ENCODE measurements at places on chromosomes 6 and 20.
A peak's percentile ranks its signal among the peaks of the same experiment; 100 is the strongest.

DNA sequence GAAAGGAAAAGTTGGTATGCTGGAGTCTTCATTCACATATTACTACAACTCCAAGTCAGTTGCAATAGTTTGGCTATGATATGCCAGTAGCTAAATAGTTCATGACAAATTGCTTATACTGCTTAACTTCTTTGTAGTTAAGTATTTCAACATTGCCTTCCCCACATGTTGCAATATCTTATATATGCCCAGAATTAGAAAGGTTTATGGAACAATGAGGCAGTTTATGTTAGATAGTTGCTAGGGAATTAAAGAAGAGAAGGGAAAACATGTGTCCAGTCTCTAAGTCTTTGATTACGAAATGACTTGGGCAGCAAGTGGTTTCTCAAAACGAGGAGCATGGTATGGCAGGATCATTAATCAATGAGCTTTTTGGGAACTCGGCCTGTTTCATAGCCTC lies 145.8 kb downstream of the PLCB4 start:
- peak; percentile 34 for DNase-seq

GRCh38 chr6:5215799-5216198 lies 45.0 kb downstream of the LYRM4 start:
- no peak for DNase-seq

DNA sequence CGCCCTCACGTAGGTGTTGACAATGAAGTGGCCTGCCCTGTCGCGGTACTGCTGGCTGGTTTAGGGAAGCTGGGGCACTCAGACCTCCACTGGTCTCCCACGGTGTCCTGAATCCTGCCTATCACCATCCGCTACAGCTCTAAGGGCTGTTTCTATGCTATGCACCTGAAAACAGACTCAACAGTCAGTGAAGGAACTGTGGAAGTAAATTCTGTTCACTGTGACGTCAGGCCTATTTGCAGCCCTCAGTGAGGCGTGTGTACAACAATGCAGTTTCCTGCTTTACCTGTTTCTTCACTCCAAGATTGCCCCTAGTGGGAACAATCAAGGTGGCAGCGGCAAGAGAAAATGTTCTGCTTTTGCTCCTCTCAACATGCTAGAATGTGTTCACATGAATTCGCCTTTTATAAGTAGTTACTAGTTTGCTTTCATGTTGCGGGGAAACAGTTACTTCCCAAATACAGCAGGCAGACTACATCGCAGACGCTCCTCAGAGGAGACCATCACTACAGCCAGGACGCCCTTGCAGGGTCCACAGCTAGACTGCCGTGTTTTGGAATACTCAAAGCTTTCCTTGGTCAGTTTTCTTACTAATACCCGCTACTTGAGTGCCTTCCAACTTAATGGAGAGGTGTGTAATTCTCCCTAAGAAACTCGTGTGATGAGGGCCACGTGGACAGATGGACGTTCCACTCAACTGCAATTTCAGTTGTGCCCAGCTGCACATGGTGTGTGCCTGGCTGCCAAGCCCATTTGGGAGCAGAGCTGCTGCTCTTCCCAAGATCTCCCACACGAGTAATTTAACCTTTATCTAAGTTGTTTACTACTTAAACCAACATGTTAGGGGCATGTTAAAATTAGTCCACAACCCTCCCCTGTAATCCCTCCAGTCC lies 25.4 kb downstream of the DIDO1 start:
- peak; percentile 57 for DNase-seq

- no peak for DNase-seq
Measured at GRCh38 chr6:107543088-107543487, 53.2 kb downstream of the SOBP start.

- DNase-seq: no peak
Measured at GRCh38 chr6:3022765-3023662, 23.3 kb downstream of the NQO2 start.

DNA sequence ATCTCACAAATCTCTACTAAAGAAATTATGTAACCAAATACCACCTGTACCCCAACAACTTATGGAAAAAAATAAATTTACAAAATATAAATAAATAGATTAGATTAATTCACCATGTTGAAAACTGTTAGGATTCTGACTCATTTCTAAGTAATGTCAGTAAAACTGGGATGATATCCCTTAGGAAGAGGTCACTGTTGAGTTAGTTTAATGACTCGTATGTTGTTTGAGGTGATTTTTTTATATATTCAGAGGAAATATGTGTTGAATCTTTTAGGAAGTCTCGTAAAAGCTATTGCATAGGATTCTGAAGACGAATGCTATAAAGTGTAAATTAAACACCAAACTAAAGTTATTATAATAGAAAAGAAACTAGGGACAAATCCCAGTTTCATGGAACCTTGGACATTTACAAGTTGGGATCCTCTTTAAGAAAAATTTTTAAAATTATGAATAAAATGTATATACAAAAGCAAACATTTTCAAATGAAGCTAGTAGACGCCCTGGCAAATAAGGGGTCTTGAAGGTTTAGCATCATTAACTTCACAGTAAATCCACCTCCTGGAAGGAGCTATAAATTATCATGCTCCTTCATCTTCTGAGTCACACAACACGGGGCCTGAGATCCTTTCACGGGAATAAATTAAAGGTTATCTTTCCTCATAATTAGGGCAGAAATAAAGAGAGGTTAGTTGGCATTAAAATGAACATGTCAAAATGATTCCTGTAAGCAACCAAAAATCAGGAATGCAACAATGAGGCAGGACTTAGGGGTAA lies 37.0 kb upstream of the POU3F2 start:
- DNase-seq: no peak

DNA sequence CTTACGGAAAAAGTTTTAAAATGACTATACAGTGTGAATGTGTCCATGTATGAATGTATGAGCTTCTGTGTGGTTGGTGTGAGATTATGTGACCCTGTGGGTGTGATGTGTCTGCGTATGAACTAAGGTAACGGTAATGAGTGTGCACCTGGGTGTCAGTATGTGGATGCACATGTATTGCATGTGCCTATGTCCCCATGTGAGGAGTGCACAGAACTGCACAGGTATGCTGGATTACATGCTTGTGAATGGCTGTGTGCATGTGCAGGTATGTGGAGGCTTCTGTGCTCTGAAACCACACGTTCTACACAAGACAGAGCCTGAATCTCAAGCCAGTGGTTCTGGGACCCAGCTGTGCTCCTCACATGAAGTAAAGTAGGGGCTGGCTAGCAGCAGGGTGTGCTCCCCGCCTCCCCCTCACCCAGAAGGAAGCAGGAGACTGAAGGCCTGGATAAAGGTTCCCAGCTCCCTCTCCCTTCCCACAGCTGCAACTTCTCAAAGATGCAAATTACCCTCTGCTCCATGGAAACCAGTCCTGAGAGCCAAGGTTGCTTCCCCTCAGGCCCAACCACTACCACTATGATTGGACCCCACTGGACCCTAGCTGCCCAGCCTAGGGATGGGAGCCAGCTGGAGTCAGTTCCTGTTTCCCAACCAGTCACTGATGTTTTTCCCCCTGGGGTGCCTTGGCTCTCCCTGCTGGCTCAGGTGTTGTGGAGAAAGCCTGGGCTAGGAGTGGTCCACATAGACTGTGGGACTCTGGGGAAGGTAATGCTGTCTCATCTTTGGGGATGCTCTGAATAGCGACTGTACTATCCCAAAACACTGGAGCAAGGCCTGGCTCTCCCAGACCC lies 24.8 kb upstream of the SPDEF start:
- DNase-seq: no peak

DNA sequence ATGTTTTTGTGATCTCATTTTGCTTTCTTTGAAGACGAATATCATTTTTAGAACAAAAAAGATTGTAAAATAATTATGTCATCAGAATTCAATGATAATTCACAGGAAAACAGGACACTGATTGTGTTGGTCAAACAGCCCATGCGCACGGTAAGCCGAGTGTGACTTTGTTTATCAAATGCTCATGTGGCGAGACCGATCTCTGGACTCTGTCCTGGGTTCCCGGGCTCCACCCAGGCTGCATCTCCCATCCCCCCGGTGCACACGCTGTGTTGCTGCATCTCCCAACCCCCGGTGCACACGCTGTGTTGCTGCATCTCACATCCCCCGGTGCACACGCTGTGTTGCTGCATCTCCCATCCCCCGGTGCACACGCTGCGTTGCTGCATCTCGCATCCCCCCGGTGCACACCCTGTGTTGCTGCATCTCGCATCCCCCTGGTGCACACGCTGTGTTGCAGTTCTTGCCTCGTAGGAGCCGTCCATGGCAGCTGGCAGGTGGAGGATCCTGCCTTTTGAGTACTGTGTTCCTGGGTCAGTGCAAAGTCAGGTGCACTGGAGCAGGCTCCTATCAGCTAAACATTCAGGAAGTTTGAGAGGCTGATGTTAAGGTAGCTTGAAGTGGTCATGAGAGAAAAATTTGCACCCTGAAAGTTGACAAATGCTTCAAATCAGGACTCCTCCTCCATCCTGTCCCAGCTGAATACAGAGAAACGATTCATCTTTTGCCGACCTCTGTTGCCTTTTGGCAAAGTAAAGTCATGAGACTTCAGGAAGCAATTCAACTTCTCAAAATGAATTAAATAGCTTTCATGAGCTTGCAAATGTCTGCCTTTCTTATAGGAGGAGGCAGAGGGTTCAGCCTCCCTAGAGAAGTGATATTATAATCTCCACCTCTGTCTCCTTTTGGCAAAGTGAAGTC lies 77.1 kb upstream of the FRMD1 start:
- DNase-seq: no peak

- peak; percentile 6 for DNase-seq
Measured at GRCh38 chr6:152085451-152085921, 278.0 kb downstream of the ESR1 start.

DNA sequence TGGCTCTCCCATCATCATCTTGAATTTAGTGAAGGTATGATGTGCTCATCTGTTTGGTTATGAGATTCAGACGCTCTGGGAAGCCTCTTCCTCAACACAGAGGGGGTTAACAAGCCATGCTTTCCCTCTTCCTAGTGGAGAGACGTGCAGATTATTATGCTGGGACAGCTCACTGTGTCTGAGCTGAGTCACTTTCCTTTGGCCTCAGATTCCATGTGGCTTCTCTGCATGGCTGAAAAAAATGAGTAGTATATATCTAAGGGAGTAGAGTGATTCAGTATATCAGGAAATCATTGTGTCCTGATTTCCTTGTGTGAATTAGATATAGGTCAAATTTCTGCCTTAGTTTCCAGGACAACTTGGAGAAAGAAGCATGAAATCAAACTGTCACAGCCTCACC lies 52.6 kb downstream of the FIG4 start:
- DNase-seq: no peak

DNA sequence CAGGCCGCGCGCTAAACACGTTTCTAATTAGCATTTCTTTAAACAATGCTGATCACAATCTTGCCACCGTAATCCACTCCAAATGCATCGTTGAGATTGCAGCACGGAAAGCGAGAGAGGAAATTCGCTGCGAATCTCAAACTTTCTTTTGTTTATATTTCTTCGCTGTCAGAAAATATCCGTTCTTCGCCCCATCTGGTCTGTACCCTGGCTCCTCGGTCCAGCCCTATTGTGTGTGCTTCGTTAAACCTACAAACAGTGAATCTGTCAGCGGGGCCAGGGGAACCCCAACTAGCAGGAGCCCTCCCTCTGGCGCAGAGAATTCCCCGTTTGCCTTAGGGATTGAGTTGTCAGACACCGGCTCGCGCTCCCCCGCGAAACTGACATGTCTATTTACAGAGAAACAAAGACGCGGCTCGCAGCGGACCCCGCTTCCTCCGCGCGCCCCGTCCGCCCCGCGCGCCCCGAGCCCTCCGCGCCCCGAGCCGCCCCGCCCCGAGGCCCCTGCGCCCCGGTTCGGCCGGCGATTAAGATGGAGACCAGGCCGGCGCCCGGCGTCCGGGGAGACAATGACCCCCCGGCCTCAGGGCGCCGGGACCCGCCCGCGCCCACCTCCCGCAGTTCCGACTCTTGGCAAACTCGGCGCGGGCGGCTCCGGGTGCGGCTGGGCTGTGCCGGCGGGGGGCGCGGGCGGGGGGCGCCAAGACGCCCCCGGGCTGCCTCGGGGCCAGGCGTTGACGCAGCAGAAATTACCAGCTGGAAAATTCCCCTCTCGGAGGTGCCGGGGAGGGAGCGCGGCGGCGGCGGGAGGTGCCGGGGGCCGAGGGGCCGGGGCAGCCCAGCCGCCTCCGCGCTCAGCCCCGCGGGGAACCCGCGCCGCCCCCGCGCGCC lies 874 bp downstream of the ZBTB46 start:
- DNase-seq: no peak

DNA sequence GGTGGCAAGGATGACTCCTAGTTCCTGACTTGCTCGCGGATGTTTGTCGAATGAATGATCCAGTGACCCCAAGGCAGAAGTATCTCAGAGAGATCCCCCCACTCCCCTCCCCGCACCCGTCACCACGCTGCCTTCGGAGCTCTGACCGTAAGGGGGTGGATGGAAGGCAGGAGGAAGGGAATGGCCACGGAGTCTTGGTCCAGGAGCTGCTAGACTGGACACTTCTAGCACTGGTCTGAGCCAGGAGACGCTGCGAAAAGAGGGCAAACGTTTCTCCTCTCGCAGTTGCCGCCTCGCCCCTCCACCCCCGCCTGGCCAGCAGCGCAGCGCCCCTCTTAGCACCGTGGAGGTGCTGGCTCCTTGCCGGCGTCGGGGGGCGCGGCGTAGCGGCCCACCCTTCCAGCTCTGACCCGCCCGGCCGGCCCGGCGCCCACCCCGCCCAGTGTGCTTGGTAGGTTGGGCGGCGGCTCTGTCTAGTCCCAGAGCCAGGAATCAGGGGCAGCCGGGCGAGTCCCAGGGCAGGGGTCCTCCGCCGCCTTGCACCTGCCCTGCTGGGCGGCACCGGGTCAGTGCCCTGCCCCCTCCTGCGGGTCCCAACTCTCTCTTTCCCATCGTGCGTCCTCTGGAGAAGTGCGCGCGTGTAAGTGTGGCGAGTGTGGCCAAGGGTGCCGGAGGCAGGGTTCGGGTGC lies 2.4 kb upstream of the DBNDD2 start:
- DNase-seq: no peak
